Right cardiac atrium (tissue), 5 donors: ENCODE measurements at places on chromosomes 6 and 20.

DNA sequence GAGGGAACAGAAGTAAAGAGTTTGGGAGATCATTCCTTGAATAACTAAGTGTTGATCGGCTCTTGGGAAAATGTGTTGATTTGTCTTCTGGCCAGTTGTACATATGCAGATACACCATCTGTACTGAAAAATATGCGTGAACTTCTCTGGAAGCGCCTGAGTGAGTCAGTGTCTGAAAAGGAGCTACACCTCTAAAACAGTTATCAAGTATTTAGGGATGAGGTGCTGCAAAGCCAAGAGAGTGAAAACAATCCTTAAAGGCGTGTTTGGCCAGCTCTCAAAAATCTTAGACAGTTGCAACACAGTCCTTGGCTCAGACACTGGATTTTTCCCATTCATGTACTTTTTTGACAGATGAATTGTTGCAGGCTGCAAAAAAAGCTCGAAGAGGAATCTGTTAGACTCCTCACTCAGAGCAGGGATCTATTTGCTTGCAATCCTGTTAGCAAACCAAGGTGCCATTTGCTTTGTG lies 61.3 kb downstream of the BMP6 start:
- DNase-seq = no peak

- no peak for DNase-seq
These were observed 47.2 kb upstream of the FAM50B start for GRCh38 chr6:3801960-3802359.

- DNase-seq = no peak
These were observed 33.9 kb downstream of the MBOAT1 start for GRCh38 chr6:20178327-20178726.

DNA sequence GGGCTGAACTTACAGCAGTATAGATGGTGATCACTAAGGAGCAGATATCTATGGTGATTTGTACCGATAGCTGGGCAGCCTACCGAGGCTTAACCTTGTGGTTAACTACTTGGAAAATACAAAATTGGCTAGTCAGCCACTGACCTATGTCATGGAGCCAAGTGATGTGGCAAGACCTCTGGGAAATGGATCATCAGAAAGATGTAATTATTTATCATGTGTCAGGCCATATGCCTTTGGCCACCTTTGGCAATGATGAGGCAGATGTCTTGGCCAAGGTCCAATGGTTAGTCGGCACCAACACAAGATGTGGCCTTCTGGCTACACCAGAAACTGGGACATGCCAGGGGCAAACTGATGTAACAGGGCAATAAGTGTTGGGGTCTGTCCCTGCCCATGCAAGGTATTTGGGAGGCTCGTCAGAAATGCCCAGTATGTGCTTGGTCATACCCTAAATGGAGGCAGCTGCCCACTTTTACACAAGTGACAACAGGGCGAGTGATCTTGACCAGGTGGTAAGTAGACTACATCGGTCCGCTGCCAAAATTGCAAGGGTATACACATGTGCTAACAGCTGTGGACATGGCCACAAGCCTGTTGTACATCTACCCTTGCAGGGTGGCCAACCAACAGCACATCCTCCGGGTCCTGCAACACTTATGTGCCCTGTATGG lies 30.1 kb downstream of the HDDC2 start:
- DNase-seq = no peak

DNA sequence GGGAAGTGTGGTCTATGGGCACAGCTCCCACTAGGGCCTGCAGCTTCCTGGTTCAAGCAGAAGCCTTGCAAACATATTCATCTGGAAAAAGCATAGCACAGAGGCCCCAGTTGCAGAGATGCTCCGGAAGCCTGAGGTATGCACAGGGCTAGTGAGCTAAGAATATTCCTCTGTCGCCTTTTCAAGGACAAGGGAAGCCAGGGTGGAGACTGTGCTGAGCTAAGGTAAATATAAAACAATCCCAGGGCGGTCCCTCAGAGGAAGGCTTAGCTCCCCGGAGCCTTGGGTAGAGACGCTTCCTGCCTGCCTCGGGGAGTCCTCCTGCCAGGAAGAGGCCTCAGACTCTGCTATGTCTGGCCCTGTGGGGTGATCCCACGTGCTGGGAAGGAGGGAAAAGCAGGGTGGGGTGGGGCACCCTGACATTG lies 134.8 kb upstream of the FOXA2 start:
- peak; percentile 46 for DNase-seq

- no peak for DNase-seq
These were observed 9.1 kb upstream of the TLDC2 start for GRCh38 chr20:36866681-36867495.

GRCh38 chr6:130978180-130978579 lies 84.9 kb downstream of the EPB41L2 start:
- no peak for DNase-seq

DNA sequence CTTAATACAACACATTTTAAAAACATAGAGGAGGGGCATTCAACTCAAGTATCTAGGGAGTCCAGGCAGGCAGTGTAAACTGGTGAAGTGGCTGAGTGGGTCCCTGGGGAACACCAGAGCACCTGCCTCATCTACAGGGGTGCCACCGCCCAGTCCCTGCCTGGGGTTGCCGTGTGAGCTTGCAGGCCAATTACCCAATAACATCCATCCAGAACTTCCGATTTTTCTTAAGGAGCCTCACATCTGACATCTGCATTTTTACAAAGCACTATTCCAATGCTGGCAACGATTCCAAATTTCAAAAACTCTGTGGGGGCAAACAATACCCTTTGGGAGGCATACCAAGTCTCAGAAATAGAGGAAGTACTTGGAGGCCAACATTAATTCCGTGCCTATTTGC lies 288.4 kb upstream of the TSHZ2 start:
- no peak for DNase-seq

GRCh38 chr20:57680934-57681914 lies 28.6 kb downstream of the PMEPA1 start:
- DNase-seq = no peak

GRCh38 chr6:53828215-53828614 lies 33.4 kb downstream of the LRRC1 start:
- peak; percentile 63 for DNase-seq
